ENCODE measurements at places on chromosomes 2 and 18.

DNA sequence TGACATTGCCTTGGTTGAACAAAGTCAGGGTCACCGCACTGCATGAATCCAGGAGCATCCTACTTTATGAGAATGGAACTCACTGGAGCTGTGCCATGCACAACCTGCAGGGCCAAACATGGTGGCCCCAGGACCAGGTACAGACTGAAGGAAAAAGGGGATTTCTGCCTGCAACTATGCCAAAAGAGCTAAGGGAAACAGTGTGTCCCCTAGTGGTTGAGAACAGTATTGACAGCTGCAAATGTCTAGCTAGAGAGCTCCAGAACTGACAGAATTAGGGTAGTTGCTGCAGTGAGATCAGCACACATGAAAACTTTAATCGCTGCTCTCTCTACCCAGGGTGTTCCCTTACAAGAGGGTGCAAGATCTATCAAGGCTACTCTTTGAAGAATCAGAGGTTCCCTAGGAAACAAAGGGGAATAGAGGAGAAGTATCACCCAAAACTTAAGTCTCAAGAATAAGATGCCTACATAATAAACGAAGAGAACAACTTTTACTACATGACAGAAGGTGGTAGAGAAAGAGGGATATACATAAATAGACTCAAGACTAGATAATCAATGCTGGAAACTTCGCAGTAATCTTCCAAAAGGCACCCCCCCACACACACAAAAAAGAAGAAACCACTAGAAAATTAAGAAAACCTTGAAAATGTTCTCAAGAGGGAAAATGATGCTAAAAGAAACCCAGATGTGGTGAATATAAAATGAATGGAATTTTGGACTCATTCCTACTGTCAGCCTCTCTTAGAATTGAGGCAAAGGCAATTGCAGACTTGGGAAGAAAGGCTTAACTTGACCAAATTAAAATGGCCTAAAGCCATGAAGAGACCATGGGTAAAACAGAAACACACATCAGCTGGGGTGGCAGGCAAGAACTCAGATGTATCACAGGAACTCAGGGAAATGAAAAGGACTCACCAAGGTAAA is 43.6 kb upstream of the IHH start:
- peak; percentile 31 for DNase-seq

DNA sequence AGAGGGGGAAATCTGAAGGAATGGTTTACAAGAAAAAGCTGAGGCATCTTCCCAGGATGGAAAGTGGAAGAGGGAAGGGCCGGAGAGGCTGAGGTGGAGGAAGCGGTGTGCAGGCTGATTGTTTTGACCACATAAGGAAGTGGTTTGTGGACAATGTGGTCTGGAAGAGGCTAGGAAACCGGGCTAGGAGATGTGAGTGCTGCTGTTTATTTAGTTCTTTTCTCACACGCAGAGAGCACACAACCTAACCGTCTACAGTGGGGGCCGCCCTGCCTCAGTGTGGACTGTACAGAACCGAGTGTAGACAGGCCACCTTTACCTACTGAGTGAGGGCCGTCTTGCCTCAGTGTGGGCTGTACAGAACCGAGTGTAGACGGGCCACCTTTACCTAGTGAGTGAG is 251.7 kb upstream of the PXDN start:
- DNase-seq: peak; percentile 95

- peak; percentile 63 for DNase-seq
These were observed 175.3 kb downstream of the INHBB start for GRCh38 chr2:120520929-120521912.

DNA sequence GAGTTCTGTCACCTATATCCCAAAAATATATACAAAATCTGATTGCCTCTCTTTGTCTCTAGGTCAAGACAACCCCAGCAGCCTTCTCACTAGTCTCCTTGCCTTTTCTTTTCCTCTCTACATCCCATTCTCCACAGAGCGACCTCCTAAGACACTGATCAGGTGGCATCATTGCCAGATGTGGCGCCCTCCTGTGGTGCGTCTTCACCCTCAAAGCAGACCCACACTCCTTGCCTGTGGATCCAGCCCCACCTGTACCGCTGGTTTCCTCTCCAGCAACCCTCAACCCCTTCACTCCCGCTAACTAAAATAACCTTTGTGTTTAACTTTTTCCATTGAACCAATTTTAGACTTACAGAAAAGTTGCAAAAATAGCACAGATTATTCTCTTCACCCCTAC is 273.3 kb downstream of the GLI2 start:
- DNase-seq: no peak

DNA sequence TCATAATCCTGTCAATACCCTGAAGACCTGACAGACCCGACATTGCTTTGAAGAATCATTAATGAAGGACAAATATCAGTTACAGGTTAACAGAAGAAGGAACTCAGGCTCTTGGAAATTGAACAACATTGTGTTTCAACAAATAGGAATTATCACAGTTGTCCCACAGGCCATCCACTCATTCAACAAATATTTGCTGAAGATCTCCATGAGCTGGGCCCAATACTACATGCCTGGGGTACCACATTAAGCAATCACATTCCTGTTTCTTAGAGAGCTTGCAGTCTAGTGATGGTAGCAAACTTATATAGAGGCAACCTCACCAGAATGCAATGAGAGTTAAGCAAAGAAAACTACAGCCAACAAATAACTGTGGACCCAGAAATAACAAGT is 671.6 kb upstream of the ACVR2A start:
- DNase-seq: no peak

GRCh38 chr2:26067980-26068507 is 34.2 kb downstream of the RAB10 start:
- no peak for DNase-seq

DNA sequence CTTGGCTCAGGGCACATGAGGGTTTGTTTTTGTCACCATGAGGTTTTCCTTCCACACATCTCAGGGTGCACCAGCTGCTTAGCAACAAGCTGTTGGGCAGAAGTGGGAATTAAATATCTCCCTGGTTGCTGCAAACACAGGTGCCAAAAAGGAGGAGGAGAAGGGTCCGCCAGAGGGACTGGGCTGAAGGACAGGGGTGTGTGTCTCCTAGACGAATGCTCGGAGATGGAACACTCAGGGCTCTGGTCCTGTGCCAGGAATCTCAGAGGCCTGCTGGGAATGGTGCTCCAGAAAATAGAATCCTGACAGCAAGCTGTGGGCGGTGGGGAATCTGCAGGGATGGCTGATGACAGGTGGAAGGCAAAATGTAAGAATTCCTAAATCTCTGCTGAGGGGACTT is 94.5 kb downstream of the VSNL1 start:
- DNase-seq: no peak

- peak; percentile 46 for DNase-seq
These were observed 3.5 kb upstream of the IGFBP5 start for GRCh38 chr2:216698895-216699294.

GRCh38 chr18:27298214-27298804 is 113.2 kb upstream of the CHST9 start:
- no peak for DNase-seq

DNA sequence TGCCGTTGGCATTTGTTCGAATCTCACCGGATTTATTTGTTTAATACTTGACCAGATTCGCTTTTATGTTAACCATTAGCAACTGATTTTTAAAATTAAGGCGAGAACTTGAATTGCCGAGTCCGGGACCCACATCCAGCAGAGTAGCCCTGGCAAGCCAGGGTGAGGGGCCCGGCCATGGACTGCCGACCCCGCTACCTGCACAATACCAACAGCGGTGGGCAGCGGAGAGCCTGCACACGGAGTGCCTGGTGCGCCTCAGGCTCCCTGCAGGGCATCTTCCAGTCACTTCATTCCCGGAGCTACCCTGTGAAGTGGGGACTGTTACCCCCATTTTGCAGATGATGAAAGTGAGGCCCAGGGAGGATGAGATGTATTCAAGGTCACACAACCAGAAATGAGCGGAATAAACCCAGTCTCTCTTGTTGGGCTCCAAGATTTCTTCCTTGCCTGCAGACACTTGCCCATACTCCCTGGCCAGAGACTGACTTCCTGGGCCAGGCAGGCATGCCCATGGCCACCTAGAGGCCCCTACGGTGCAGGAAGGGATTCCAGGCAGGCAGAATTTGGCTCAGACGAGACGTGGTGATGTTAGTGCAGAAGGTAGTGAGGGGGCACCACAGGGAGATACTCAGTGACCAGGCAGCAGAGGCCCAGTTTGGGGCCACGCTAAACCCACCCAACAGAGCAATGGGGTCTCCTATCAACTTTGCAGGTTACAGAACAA is 2.9 kb downstream of the FBLN7 start:
- no peak for DNase-seq

- DNase-seq: no peak
These were observed 30.2 kb upstream of the ITPRID2 start for GRCh38 chr2:181861379-181861778.

- DNase-seq: no peak
These were observed 70.9 kb downstream of the APOB start for GRCh38 chr2:20972792-20973565.

DNA sequence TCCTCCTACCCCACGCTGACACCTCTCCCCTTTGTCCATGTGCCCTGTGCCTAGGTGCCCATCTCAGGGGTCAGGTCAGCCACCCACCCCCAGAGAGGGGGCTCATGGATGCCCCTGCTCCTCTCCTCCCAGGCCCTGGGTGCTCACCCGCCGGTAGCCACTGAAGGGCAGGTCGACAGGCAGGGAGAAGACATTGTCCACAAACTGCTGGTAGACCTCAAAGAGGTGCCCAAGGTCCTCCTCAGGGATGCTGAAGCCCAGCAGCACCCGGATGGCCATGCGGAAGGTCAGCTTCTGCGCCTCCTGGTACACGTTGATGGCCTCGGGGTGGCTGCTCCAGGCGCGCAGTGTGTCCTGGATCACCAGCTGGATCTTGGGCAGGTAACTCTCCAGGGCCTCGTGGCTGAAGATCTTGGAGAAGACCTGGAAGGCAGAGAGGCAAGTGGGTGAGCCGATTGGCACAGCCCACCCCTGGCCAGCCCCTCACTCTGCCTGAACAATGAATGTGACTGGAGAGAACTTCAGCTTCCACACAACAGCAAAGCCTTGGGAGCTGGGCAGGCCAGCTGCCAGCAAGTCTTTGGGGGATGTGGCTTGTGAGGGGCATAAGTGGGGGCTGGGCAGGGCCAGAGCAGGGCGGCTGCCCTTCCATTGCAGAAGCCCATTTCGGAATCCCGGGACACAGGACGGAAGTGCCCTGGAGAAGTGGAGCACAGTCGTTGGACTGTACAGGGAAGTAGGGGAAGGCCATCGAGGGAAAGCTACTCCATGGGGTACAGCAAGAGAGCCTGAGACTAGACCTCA is 12.5 kb downstream of the CYP26B1 start:
- DNase-seq: no peak

- DNase-seq: no peak
These were observed 815.5 kb downstream of the EPHA4 start for GRCh38 chr2:220756653-220757052.

DNA sequence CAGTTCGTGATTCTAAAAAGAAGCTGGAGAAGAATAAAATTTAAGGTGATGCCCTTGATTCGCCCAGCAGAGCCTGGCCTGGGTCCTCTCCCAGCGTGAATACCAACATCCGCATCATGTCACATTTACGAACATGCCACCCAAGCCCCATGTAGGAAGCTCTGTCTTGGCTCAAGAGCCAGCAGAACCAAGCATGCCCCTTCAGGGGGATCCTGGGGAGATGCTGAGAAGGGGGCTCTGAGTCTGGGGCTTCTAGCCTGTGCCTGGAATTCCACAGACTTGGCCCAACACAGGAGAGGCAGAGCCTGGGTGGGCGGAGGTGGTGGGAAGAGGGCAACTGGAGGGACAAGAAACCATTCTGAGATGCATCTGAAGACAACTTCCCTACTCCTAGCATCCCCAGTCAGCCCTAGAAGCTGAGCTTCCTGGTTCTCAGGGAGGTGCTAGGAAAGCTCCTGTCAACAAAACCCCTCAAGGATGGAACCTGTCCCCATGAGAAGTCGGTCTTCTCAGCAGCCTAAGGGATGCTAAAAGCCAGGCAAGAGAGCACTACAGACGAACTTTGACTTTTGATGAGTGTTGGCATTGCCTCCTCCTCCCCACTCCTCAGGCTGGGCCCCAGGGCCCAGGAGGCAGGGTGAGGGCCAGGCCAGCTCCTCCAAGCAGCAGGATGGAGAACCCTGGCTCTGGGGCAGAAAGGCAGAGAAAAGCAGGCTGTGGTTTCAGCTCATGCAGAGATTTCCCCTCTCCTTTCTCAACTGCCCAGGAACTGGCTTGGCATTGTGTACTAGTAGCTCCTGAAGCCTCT is 57.9 kb downstream of the POLR1A start:
- DNase-seq: no peak

GRCh38 chr2:45115181-45115580 is 105.9 kb upstream of the SIX2 start:
- DNase-seq: no peak

DNA sequence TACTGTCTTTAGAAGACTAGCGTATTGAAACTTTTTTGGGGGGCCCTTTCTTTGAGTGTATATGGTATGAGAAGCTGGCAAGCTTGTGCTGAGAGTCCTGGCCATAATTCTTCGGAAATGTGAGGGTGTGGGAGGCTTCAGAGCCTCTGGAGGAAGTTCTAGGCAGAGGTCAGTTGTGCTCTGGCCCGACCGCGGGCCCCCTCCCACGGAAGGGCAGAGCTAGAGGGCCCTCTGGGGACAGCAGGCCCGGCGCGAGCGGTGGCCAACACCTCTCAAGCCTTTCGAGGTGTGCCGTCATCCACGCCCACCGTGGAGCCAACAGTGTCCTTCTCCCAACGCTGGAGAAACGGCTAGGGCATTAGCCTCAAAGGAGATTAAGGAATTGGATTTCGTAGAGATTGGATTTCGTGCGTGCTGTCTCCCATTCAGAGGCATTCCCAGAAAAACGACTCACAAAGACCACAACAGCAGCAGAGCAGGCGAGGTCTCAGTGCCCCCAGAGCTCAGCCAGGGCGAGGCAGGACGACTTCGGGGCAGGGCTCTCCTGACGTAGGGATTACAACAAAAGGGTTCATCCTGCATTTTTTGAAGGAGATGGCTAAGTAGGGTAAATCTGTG is 2.2 kb upstream of the MTCL1 start:
- no peak for DNase-seq

DNA sequence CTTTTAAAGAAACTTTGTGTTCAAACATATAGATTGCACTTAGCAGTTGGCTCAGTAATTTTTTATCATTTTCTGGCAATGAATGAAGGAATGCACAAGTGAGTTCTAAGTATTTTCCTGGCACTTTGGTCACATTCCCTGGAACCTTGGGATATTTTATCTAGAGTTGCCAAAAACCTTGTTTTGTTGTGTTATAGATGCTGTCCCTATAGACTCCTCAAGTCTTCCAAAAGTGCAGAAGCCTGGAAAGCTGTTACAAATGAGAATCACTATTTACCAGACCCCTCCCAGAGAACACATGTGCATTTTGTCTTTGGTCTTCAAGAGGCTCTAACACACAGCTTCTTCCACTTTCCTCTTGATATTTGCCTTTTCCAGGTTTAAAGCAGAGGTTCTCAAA is 108.3 kb downstream of the RND3 start:
- no peak for DNase-seq

DNA sequence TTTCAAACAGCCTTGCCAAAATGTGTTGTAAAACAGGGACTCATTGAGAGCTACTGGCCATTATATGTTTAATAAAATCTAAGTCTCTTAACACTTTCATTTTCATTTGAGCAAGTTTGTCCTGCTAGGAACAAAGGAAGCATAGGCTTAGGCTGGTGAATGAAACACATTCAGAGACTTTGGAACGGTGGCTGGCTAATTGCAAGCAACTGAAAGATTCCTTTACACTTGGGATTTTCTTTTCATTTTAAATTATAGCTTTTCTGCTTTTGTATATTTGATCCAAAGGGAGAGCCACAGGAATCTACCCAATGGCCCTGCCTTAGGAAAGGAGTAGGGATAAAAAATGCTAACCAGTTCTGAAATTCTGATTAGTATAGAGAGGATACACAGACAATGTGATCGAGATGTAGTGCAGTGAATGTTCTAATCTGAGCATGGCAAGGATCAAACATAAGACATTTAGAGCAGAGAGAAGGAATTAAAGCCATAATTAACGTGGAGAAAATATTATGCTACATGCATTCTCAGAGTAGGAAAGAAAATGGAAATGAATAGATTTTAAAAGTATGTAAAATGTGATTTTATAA is 911.4 kb upstream of the SLC39A10 start:
- no peak for DNase-seq
